NCI-H1048 (cell line): ENCODE measurements at places on chromosomes 3 and 15.

- no peak for DNase-seq
Measured at GRCh38 chr3:79111375-79112052, 656.3 kb downstream of the ROBO1 start.

DNA sequence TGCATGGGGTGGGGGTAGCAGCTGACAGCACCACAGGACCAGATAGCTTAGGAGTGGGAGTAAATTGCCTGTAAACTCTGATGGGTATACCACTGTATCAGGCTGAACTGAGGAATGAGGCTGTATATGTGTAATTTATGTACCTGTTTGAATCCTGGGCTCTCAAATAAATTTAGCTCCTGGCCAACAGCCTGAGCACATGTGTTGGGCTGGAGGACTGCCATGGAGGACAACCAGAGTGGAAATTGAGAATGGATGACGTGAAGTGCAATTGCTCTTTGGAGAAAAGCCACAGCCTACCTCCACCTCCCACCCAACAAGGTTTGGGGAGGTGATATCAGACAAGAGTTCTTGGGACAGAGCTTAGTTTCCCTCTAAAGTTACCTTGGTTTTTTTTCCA lies 328.6 kb upstream of the PROK2 start:
- no peak for DNase-seq

GRCh38 chr3:11570789-11571495 lies 72.8 kb downstream of the VGLL4 start:
- no peak for DNase-seq

- DNase-seq, result no peak
Measured at GRCh38 chr15:63349156-63349555, 32.5 kb downstream of the CA12 start.

GRCh38 chr15:90348456-90348855 lies 3.6 kb upstream of the ZNF774 start:
- no peak for DNase-seq

DNA sequence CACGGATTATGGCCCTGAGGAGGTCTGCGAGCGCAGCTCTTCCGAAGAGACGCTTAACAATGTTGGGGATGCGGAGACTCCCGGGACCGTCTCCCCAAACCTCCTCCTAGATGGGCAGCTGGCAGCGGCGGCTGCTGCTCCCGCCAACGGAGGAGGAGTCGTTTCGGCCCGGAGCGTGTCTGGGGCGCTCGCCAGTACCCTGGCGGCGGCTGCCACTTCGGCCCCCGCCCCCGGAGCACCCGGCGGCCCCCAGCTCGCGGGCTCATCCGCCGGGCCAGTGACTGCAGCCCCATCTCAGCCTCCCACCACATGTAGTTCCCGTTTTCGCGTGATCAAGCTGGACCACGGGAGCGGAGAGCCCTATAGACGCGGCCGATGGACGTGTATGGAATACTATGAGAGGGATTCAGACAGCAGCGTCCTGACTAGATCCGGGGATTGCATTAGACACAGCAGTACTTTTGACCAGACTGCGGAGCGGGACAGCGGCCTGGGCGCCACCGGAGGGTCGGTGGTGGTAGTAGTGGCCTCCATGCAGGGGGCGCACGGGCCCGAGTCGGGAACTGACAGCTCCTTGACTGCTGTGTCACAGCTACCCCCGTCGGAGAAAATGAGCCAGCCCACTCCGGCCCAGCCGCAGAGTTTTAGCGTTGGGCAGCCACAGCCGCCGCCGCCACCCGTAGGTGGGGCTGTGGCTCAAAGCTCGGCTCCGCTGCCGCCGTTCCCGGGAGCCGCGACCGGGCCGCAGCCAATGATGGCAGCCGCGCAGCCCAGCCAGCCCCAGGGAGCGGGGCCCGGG lies 1.6 kb downstream of the TSC22D2 start:
- DNase-seq, result no peak

- no peak for DNase-seq
Measured at GRCh38 chr3:167163580-167163979, 216.5 kb downstream of the ZBBX start.

- DNase-seq, result no peak
Measured at GRCh38 chr3:126867190-126867862, 115.6 kb upstream of the PLXNA1 start.

DNA sequence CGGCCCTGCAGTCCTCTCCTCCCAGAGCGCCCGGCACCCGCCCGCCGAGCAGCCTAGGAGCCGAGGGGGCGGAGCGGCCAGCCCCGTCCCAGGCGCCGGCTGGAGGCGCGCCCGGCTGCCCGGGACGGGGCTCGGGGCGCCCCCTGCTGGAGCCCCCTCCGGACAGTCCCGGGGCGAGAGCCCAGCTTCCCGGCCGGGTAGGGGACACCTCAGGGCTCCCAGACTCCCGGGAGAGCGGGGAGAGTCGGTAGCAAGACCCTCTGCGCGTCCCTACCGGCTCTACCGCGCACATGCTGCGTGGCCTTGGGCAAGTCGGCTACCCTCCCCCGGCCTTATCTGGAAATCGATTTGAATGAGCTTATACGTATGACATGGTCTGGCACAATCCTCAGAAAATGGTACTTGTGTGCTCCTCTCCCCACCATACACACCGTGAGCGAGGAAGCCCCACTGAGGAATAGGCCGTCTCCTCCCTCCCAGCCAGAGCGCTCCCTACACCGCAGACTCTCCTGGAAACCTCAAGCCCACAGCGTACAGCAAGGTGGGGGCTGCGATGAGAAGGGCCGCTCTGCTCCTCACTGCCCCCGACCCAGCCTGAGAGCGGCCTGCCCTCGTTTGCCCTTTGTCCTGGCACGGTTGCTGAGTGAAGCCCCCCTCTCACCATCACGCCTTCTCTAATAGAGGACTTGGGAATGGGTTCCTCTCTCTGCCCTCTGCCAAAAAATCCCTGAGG lies at the start of gene DAPK2:
Gene DAPK2 (minus strand): TSS at position 65 of the 733 bp plus-strand sequence. CDS start 6,224 bp downstream, outside the sequence.
- DNase-seq, result peak; percentile 29

GRCh38 chr15:95290176-95290974 lies 1040.1 kb upstream of the NR2F2 start:
- no peak for DNase-seq

GRCh38 chr3:43448098-43448497 lies 161.8 kb downstream of the SNRK start:
- DNase-seq, result no peak

DNA sequence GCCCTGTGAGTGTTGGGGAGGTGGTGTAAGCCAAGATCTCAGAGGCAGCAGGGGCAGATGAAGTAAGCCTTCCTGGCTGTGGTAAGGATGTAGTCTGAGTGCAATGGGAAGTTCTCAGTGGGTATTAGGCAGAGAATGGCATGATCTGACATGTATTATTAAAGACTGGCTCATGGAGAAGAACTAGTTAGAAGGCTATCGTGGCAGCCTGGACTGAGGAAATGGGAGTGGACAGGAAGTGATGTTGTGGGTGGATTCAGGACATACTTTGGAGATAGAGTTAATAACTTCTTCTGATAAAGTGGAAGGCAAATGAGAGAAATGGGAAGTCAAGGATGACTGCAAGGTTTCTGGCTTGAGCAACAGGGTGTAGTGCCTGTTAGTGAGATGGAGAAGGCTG lies 250.9 kb upstream of the CFAP20DC start:
- DNase-seq, result no peak

GRCh38 chr3:8525893-8526292 lies 24.3 kb downstream of the LMCD1 start:
- no peak for DNase-seq

GRCh38 chr15:64634027-64634426 lies 141.4 kb downstream of the RBPMS2 start:
- DNase-seq, result no peak

- DNase-seq, result peak; percentile 64
Measured at GRCh38 chr3:81352867-81353266, 408.6 kb downstream of the GBE1 start.

- DNase-seq, result no peak
Measured at GRCh38 chr15:33517944-33518343, 207.2 kb downstream of the RYR3 start.

- DNase-seq, result no peak
Measured at GRCh38 chr15:72967811-72968530, 84.3 kb upstream of the NEO1 start.

DNA sequence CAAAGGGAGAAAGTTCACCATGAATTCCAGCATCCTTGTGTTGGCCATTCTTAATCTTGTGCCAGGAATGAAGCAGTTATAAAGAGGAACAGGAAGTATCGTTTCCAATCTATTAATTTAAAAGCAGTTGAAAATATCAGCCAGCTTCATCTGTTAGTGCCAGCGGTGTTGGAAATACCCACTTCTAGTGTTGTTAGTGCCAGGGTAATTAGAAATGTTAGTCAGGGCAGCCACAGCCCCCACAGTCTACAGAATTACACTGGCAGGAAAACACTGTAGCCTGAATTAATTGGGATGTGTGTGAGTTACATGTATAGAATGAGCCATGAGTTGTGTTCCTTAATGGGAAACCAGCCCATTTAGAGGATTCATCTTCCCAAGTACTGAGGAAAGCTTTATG lies 127.8 kb downstream of the GHSR start:
- no peak for DNase-seq
